ENCODE measurements at places on chromosomes 7 and 10.

GRCh38 chr7:2158331-2159175, 74.2 kb downstream of the MAD1L1 start:
- DNase-seq, result no peak

- DNase-seq, result no peak
Observed at GRCh38 chr7:106853250-106853908, 11.7 kb upstream of the PIK3CG start.

DNA sequence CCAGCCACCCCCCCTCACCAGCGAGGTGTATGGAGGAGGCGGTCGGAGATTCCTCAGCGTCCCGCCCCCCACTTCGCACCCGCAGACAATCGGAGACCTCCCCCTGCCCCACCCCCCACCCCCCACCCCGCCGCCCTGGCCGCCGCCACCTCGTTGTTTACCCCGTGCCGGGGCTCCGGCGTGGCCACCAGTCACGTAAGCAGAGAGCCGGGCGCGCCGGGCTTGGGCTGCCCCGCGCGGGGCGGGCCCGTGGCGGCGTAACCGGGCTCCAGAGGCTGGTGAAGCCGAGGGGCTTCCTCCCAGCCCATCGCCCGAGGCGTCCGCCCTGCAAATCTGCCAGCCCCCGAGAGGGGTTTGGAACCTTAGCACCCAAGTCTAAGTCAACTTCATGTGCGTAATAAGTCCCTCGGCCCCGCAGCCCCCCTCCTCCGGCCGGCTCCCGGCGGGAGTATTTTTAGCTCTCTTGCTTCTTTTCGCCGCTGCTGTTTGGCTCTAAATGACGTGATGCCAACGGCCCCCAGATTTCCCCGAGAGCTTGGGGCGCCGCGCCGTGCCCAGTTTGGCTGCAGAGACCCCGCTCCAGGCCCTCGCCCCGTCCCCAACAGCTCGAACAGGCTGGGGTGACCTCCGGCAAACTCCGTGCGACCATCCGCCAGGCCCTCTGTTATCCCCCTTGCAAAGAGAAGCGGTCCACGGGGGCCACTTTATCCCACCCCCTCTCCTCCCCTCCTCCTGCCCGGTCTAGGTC, 2.7 kb downstream of the MXI1 start:
- DNase-seq, result no peak

DNA sequence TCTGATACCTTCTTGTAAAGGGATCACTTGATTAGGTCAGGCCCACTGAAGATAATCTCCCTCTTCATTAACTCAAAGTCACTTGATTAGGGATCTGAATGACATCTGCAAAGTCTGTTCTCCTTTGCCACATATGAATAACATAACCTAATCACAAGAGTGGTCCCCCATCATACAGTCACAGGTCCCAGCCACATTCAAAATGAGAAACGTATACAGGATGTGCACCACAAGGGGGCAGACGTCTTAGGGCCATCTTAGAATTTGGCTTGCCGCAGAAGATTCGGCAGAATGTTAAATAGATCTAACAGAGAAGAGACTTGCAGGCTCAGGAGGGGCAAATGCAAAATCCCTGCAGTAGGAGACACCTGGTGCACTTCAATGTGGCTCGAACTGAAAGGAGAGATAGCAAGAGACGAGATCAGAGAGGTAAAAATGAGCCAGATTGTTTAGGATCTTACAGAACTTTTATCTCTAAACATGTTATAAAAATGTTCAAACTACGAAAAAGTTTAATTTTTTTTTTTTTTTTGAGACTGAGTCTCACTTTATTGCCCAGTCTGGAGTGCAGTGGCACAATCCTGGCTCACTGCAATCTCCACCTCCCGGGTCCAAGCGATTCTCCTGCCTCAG, 10.4 kb upstream of the SMC3 start:
- DNase-seq, result peak; percentile 44

DNA sequence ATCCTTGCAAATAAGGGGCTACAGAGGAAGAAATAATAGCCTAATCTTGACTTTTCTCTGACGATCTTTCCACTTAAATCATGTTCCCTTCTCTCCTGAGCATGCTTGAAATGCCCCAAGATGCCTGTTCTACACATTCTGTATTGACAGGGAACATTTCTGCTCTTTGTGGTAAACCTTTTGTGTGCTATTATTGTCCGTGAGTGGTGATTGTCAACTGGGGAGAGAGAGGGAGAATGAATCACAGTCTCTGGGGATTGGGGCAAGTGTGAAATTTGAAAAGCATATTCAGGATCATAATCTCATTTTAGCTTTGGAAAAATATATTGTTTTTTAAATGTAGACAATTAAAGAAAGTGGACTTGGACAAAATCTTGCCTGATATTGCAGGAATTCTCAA, 20.6 kb downstream of the UBTD1 start:
- no peak for DNase-seq

DNA sequence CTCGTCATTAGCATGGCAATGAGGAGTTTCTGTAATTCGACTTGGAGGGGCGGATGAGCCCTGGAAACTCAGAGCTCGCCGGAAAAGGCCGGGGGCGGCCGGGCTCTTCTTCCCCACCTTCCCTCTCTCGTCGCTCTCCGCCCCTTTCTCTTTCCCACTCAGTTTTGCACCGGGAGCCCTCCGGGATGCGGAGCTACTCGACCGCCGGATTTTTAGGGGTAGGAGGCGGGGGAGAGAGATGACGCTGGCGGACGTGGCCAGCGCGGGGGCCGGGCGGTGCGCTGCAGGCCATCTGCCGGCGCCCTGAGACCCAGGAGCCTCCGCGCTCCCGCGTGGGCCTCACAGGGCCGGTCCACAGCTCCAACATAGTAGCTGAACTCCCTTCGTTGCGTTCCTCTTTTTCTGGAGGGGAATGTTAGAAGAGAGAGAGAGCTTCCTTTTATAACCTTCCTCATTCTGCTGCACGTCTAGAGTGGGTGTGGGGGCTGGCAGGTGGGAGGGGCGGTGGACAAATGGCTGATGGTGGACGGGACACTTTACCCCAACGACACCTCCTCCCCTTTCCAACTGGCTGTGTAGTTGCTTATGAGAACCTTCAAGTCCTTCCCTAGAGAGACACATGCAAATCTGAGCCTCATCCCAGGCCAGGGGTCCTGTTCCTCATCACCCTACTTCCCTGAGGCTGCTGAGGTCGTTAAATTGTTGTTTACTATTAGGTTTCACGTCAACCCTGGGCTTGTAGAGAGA, 1.1 kb upstream of the HOXA1 start:
- DNase-seq, result no peak
